ENCODE measurements at places on chromosomes 1 and 21.
A peak's percentile ranks its signal among the peaks of the same experiment; 100 is the strongest.

GRCh38 chr1:44323947-44324346 lies 31.1 kb downstream of the ERI3 start:
- DNase-seq, result no peak

- DNase-seq, result no peak
Measured at GRCh38 chr1:113003751-113004690, 48.0 kb upstream of the SLC16A1 start.

DNA sequence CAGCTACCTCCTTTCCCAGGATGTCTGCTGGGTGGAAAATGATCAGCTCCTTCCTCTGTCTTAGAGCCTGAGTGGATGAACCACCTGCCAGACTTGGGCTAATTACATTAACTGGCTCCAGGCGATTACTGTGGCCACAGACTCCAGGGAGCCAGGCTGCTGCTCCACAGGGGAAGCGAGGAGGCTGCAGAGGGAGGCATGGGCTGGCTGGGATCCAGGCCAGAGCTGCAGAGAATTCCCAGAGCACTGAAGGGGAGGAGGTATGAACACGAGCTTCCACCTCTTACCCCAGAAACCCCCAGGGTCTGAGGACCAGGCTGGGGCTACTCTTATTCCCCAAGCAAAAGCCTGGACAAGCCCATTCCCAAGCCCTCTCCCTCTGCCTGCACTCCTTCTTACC lies 136.0 kb upstream of the KLHDC7A start:
- no peak for DNase-seq

DNA sequence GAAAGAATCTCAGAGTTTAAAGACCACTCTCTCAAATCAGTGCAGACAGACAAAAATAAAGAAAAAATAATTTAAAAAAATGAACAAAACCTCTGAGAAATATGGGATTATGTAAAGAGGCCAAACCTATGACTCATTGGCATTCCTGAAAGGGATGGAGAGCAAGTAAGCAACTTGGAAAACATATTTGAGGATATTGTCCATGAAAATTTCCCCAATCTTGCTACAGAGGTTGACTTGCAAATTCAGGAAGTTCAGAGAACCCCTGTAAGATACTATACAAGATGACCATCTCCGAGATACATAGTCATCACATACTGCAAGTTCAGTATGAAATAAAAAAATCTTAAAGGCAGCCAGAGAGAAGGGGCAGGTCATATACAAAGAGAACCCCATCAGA lies 43.7 kb upstream of the IVNS1ABP start:
- DNase-seq, result no peak

GRCh38 chr1:86861424-86861823 lies 52.5 kb downstream of the SELENOF start:
- no peak for DNase-seq

GRCh38 chr1:214289574-214290272 lies 8.8 kb downstream of the SMYD2 start:
- DNase-seq, result no peak

DNA sequence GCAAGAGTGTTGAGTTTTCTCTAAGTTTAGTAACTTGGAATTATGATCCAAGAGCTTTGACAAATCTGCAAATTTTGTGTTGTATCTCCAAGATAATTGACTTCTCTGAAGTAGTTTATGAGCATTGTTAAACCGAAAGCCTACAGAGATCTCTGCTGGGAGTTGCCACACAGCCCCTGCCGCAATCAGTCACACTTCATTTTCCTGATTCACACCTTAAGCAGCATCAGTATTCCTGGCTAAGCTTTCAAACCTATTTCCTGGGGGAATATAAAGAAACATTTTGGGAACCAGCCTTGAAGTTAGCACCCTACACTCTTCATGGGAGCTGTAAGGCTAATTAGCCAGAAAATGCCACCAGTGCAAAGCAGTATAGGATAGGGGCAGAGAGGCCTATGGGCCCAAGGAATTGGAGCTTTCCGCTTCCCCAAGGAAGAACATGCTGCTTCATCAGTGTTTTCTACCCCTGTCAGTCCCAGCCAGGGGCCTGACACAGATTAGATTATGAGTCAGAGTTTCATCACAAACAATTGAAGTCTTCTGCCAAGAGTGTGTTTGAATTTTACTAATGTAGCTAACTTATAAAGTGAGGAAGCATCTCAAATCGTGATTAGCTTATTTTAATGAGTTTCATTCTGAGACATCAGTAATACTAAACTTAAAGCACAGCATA lies 23.2 kb upstream of the CACYBP start:
- no peak for DNase-seq

- no peak for DNase-seq
Measured at GRCh38 chr1:225694151-225694603, 41.3 kb upstream of the ENAH start.

DNA sequence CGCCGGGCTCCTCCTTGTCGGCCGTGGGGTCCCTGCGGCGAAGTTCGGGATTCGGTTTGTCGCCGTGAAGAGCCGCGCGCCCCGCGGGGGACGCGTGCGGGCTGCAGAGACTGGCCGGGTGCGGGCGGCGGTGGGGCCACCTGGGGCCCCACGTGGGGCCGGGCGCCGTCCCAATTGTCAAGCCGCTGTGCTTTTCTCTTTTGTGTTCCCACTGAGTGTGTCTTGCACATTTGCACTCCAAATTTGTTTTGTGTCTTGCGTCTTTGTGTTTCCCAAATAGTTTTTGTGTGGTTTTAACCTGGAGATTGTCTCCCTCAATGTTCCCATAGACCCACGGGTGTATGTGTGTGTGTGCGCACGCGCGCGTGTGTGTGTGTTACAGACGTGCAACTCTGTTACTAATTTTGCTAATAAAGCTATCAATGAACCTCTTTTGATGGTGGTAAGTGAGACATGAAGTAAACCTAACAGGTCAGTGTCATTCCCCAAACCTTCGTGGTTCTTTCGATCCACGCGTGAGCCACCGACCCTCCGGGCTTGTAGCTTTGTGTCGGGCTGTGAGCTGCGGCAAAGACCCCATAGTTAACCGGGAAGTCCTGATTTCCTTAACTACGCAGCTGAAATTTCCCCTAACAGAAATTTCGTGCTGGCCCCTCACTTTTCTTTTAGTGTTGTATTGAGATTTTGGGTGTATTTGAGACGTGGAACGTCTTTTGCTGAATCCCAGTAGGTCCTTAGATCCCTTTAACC lies 708 bp downstream of the PRDM2 start:
- peak; percentile 11 for DNase-seq

DNA sequence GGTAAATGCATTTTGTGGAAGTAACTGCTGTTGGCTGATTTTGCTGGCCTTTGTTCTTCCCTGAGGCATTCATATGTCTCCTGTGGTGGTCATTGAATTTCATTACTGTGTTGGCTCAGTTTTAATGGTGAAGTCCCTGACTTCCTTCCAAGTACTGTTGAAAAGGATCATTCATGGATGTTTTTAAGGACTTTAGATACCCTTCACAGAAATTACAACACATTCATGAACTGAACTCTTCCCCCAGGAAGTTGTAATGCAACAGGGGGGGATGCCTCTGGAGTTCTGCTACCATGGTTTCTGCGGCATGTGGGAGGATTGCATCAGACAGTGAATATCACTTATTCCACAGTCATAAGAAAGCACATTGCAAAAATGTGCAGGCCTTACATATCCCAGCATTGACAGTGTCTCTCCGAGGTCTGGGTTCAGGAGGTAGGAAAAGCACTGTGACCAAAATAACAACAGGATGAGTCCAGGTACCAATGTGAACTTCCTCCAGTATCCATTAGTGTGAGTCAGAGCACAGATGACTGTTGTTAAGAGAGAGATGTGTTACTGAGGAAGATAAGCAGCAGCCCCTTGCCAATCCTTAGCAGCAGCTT lies 2.1 kb upstream of the RAB3GAP2 start:
- no peak for DNase-seq

GRCh38 chr1:107594536-107594935 lies 370.4 kb downstream of the VAV3 start:
- DNase-seq, result no peak

GRCh38 chr1:16392740-16393569 lies 25.9 kb downstream of the SZRD1 start:
- DNase-seq, result no peak

GRCh38 chr1:204624631-204625216 lies 60.8 kb downstream of the LRRN2 start:
- no peak for DNase-seq
